Vagina (tissue), 2 donors: ENCODE measurements at places on chromosomes 1 and 21.

- DNase-seq = no peak
Measured at GRCh38 chr1:58773406-58773840, 10.4 kb downstream of the JUN start.

- DNase-seq = no peak
Measured at GRCh38 chr1:36790191-36790590, 244.1 kb downstream of the GRIK3 start.

- DNase-seq = no peak
Measured at GRCh38 chr1:176884286-176884685, 280.2 kb downstream of the ASTN1 start.

- no peak for DNase-seq
Measured at GRCh38 chr21:31660591-31660990, 1.1 kb downstream of the SOD1 start.

DNA sequence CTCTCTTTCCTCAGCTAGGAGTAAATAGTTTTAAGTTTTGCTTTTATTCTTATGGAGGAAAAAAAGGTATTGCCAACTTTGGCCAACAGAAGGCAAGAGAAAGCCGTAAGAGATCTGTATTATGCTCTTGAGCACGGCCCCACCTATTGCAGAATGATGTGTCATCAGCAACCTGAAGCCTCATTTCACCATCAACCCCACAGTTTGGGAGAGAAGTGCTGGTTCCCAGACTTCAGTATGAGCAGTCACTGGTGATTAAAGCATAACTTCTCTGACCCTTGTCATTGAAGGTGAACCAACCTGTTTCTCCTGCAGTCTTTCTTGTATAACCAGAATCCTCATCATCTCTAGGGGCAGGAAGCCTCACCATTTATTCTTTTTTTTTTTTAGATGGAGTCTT is 100.2 kb downstream of the SIPA1L2 start:
- DNase-seq = no peak

GRCh38 chr1:2145946-2146835 is 48.4 kb downstream of the FAAP20 start:
- DNase-seq = no peak

DNA sequence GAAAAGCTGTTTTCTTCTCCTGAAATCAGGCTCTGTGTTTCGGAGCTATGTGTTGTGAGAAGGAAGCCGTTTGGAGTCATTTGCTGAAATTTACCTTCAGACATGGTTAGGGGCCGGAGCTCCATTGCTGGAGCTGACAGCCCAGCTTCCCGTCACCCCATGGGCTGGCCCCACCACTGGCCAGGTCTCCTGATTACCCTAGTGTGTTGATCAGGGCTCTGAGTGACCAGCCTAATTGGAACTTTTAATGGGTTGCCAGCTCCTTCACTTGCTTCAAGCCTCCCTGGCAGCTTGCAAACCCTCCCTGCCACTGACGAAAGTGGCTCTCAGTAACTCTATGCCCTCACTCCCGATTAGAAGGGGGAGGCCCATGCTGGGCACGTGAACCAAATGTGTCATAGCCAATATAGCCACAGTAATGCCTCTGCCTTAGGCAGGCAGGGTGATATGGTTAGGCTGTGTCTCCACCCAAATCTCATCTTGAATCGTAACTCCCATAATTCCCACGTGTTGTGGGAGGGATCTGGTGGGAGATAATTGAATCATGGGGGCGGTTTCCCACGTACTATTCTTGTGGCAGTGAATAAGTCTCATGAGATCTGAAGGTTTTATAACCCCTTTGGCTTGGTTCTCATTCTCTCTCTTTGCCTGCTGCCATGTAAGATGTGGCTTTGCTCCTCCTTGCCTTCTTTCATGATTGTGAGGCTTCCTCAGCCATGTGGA is 224.1 kb downstream of the TRABD2B start:
- DNase-seq = no peak

- DNase-seq = no peak
Measured at GRCh38 chr1:156001662-156002171, 19.0 kb downstream of the SSR2 start.

- DNase-seq = no peak
Measured at GRCh38 chr1:95139039-95139438, 21.9 kb downstream of the TLCD4 start.

GRCh38 chr1:16254263-16254928 is 17.4 kb upstream of the CPLANE2 start:
- DNase-seq = no peak

DNA sequence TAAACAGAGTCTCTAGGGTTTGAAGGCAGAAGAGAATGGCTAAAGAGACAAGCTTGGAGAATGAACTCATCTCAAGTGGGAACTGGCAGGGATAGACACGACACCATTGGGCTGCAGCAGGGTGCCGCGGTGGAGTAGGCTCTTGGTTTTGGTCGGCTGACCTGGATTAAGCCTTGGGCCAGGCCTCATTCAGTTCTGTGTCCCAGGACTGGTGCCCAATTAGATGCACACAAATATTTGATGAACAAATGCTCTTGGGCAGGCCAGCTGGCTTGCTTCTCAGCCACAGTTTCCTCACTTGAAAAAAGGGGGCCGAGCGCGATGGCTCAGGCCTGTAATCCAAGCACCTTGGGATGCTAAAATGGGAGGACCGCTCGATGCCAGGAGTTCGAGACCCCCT is 53.4 kb upstream of the CITED4 start:
- no peak for DNase-seq

DNA sequence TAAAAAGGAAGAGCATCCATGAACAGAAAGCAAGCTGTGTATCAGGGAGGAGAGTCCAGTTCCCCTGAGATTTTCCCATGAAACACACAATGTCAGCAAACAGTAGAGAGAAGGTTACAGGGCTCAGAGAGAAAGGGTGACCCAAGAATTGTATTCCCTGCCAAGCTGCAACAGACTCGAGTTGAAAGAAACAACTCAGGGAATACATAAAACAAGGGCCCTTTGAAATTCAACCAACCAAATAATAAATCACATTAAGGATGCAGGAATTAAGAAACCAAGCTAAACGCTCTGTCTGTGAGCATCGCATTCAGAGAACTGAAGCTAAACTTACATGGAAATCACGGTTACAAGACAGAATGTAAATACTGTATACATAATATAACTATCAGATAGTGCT is 20.2 kb downstream of the S100A16 start:
- DNase-seq = no peak

- DNase-seq = no peak
Measured at GRCh38 chr1:40762144-40762923, 21.3 kb upstream of the KCNQ4 start.

GRCh38 chr21:17598437-17598836 is 14.3 kb downstream of the BTG3 start:
- no peak for DNase-seq

- no peak for DNase-seq
Measured at GRCh38 chr1:115237507-115237906, 100.5 kb downstream of the NGF start.

DNA sequence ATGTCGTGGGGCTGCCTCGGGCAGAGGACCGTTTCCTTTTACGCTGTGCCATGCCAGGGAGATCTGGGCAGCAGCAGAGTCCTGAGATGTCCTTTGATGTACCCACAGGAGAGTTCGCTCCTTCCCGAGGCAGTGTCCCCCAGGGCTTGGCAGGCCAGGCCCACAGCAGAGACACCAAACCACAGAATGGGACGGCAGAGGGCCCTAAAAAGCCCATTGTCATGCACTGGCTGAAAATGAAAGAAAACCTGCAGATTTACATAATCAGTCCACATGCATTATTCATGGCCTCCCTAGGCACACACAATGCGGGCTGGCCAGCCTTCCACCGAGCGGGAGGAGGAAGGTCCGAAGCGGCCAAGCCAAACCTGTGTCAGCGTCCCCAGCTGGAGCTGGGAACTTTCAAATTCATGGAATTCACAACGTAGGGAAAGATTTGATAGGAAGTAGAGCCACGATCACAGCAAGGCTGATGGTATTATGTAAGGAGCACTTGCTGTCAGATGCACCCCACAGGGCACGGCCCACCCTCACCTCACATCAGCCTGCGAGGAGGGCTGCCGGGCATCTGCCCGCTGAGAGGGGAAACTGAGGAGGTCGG is 25.3 kb upstream of the EFHD2 start:
- no peak for DNase-seq

- no peak for DNase-seq
Measured at GRCh38 chr1:246773213-246773641, 49.0 kb downstream of the SCCPDH start.

DNA sequence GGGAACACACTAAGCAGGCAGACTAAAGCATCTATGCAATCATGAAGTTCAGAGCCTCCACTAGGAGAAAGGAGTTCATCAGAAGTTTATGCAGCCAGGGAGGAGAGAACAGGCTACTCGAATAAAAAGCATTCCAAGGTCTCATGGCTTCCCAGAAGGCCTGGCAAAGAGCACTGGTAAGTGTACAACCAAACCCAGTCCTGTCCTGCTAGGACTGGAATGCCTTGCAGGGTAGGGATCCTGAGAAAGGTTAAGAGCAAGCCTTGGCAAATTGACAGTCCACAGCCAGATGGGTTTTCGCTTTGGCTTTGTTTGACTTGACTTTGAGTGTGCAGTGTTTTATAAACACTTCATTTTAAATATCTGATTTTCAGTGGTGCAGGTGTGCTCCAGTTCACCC is 133.6 kb upstream of the ATP1B1 start:
- no peak for DNase-seq

- no peak for DNase-seq
Measured at GRCh38 chr1:216310776-216311175, 112.5 kb downstream of the USH2A start.

DNA sequence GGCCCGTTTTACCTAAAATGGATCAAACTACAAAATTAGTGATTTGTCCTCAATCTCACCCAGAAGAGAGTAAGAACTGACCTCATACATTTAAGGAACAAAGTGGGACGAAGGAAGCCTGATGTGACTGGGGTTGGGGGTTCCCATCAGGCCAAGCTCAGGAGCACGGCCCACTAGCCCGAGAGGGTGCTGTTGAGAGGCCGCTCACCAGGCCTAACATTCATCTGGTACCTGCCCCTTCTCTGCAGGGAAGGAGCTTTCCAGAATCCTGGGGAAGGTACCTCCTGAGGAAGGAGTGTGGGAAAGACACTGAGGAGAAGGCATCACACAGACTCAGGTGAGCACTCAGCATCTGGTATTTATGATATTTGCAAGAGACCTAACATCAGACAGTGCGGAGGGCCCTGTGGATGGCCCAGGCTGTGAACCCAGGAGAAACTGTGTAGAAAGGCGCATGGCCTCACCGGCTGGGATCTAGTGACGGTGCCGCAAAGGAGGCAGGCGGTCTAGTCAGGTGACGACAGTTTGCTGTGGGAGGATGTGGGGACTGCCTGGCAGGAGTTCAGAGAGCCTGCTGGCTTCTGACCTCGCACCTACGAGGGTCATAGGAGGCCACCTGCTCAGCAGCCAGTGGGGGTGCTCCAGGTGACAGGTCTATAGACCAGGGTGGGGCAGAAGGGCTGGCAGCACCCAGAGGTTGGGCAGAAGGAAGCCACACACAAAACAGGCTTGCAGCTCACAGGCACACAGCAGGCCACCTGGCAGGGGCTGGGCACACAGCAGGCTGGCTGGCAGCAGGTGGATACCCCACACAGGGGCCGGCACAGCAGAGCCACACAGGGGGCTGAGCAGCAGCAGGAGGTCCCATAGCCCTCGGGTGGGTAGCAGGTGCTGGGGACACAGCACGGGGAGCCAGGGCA is 543 bp downstream of the KRTAP12-4 start:
- DNase-seq = no peak

DNA sequence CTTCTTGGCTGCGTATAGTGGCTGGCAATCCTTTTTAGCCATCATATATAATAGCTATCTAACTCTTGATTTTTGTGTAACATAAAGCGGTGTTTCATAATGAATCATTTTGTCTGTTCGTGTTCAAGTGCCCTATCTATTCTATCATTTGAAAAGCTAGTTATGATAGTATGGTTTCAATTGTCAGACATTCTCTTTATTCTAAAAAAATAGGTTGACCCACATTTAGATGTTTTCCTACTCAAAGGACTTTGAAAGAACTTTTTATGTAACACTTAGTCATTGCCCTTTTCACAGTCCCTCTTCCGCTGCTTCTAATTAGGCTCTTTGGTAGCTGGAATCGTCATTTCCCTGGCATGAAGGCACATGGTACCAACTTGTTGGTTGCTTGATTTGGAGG is 272.2 kb upstream of the B3GALT2 start:
- no peak for DNase-seq

- no peak for DNase-seq
Measured at GRCh38 chr1:15423355-15424077, 13.8 kb downstream of the EFHD2 start.

GRCh38 chr21:14762734-14763694 is 216.9 kb upstream of the SAMSN1 start:
- no peak for DNase-seq

DNA sequence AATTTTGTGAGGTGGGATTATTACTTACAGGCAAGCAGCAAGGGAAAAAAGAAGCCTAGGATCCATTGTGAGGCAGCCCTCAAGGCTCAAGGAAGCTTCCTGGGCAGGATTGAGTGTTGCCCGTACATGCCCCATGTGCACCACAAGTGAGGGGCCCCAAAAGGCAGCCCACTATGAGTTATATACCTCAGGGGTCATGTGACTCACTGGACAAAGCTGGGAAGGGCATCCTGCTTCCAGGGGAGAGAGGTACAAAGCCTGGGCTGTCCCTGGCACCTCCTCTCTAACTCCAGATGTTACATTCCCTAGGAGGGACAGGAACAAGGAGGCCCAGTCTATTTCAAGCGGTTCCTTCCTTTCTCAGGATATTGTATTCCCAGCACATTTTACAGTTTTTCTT is 34.0 kb upstream of the CD1D start:
- DNase-seq = no peak
